T-helper 9 cell (primary cell): ENCODE measurements at places on chromosomes 4 and X.

- no peak for DNase-seq
These were observed 70.5 kb downstream of the CLCN5 start for GRCh38 chrX:49992853-49993252.

DNA sequence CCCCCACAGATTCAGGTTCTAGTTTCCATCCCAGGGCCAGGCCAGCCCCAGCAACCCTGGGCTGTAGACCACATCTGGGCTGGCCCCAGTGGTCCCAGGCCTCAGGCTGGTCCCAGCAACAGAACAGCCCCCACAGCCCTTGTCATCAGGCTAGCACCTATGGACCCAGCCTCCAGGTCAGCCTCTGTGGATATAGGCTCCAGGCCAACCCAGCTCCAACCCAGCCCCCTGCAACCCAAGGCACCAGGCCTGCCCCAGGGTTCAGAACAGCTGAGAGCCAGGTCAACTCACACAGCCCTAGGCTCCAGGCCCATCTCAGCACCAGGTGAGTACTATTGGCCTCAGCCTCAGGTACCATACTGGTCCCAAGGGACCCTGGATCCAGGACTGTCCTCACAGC lies 155.3 kb downstream of the PWWP3B start:
- no peak for DNase-seq

DNA sequence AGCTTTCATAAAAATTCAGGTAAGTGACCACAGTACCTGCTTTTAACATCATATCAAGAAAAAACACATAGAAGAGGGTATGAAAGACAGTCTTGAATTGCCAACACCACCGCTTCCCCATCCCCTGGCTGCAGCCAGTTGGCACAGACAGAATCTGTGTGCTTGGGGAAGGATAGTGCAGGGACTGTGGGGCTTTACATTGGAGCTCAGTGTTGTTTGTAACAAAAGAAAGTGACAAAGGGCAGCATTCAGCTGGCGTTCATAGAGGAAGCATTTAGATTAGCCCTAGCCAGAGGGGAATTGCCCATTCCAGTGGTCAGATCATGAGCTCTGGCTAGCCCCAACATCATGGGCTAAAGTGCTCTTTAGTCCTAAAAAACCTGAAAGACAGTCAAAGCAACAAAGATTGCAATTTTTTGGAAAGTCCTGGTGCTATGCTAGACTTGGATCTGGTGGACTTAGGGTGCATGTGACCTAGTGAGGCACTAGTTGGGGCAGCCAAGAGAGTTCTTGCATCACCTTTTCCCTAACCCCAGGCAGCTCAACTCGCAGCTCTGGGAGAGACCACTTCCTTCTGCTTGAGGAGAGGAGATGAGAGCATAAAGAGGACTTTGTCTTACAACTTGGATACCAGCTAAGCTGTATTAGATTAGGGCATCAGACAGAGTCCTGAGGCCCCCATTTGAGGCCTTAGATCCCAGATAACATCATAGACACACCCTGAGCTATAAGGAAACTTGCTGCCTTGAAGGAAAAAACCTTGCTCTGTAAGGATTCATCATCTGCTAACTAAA lies 1602.4 kb upstream of the ADGRL3 start:
- no peak for DNase-seq

GRCh38 chrX:119477812-119478232 lies 9.6 kb downstream of the SLC25A5 start:
- no peak for DNase-seq

DNA sequence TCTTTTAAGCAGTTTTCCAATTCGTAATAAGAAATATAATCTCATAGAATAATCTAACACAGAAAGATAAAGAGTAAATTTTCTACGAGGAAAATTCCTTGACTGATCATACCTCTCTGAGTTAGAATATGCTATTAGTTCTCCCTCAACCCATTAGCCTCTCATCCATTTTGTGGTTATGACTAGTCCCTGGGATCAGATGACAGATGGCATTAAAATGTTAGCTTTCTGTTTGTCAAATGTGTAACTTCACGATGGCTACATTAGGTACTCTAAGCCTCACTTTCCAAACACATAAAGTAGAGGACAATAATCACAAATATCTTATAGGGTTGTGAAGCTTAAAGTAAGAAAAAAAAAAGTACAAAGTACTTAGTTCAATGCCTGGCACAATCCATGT lies 112.2 kb downstream of the ZAR1 start:
- no peak for DNase-seq

DNA sequence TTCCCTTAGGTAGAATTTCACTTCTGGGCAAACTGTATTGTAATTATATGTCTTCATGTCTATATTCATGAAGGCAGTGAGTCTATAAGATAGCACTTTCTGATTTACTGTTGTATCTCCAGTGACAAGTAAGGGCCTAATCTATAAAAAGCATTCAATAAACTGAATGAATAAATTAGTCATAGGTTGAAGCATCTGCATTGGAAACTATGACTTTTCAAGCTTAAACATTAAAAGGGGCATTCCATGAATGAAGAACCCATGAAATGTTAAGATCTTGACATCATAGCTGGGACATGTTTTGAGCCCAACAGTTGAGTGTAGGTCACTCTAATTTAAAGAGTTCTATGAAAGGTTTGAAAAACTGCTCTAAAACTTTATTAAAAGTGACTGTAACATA lies 159.3 kb upstream of the LCORL start:
- DNase-seq: no peak

DNA sequence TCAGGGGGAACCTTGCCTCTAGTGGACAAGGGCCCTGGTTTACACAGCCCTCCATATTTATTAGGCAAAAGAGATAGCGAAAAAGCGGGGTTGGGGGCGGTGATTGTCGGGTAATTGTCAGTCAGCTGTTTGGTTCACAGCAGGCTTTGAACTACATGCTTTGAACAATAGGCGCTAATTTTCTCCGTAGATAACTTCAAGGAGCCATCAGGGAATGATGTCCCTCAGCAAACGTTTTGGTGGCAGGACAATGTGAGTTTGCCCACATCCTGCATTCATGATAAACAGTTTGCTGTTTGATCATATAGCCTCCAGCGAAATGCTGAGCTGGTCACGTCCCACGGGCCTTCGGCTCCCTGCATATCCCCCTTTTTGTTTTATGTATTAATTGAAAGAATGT lies 65.2 kb downstream of the KANTR start:
- no peak for DNase-seq

DNA sequence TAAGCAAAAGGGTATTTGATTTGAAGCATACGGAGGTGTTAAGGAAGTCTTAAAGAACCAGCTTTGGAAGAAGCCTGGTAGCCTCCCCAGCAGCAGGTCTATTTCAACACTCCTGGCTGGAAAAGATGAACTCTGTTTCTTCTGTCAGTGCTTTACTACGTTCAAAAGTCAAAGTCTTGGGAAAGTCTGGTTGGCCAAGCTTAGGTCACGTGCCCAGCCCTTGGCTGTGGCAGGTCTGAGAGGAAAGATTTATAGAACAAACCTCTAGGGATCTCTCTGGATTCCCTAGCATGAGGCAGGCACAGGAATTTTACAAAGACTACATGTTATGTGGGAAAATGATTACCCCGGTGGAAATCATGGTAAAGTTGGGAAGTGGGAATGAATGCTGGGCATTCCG lies 8.6 kb upstream of the ARHGAP10 start:
- no peak for DNase-seq

- DNase-seq: no peak
These were observed 70.7 kb upstream of the RPS6KA6 start for GRCh38 chrX:84258708-84259107.

DNA sequence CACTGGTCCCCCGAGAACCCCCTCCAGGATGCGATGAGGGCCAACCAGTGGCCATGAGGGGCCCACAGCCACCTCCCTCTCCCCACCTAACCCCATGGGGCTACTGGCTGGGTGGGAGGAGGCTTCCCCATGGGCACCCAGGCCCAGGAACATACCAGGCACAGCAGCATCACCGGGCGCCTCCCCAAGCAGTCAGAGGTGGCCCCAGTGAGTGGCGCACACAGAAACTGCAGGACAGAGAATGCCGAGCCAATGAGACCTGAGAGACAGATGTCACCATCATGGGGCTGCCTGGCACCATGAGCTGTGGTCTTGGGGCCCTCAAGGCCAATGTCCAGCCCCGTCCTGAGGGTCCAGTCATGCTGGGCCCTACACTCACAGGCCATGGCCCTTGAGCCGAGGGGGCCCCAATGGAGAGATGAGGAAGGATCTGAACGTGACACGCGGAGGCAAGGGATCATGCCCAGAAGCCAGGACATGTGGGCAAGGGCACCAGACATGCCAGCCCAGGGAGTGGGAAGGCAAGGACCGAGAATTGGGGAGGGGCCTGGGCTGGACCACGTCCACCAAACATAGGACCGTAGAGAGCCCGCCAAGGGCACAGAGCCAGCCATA lies 30.1 kb downstream of the NOP14 start:
- no peak for DNase-seq

- DNase-seq: no peak
These were observed 133.9 kb downstream of the CORIN start for GRCh38 chr4:47703956-47704355.

DNA sequence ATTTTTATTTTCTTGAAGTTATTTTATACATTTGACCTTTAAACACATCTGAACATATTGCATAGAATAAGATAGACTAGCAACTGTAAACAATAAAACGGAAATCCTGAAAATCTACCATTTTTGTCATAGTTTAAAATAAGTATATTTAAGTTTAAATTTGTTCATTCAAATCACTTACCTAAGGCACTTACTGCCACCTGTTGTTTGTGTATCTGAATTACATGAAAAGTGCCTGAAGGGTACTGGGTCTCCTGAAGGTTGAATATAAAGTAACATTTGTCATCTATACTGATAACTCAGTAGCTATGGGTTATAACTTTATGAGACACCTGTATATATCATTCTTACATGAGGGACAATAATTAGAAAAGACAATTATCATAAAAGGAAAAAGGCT lies 38.6 kb downstream of the TRPC5 start:
- no peak for DNase-seq

DNA sequence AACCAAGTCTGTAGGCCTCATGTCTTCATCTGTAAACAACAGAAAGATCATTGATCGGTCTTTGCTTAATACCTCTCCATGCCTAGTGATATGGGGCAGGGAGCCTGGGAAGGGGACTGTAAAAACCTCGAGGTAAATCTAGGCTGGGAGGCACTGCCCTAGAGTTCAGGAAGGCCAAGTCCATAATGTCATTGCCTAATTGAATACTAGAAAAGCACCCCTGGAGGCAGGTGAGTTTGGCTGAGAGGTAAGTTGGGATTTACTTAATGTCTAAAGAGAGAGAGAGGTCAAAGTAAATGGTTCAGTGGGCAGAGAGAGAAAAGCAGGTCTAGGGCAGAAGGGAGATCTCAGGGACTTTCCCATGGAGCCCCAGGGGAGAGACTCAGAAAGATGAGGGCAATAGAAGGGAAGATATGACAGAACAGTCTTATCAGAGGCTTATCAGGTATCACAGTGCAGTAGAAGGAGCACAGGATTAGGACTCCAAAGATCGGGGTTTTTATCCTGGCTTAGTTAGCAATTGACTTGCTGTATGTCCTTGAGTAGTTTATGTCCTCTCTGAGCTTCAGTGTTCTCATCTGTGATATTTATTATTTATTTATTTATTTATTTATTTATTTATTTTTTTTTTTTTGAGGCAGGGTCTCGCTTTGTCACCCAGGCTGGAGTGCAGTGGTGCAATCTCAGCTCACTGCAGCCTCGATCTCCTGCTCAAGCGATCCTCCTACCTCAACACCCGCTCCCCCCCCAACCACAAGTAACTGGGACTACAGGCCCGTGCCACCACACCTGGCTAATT lies 85.2 kb downstream of the SLC16A2 start:
- DNase-seq: no peak

GRCh38 chrX:40947276-40947675 lies 138.0 kb upstream of the USP9X start:
- DNase-seq: no peak

DNA sequence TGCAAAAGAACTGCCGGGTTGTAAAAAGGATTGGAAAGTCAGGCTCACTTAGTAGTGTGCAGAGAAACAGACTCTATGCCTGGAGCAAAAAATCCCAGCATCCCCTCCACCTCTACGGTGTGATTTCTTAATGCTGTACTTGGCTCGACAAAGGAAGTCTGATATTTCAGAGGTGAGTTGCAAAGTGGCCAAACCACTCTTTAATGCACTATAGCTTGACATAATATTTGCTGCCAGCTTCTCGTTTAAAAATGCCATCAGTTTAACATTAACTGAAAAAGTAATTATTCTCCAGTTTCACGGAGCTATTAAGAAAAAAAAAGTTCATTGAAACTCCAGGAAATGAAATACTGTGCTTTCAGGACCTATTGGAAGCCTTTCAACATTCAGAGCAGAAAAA lies 448.3 kb upstream of the ZFP42 start:
- no peak for DNase-seq

- DNase-seq: no peak
These were observed 155.3 kb upstream of the HAND2 start for GRCh38 chr4:173685165-173685830.

DNA sequence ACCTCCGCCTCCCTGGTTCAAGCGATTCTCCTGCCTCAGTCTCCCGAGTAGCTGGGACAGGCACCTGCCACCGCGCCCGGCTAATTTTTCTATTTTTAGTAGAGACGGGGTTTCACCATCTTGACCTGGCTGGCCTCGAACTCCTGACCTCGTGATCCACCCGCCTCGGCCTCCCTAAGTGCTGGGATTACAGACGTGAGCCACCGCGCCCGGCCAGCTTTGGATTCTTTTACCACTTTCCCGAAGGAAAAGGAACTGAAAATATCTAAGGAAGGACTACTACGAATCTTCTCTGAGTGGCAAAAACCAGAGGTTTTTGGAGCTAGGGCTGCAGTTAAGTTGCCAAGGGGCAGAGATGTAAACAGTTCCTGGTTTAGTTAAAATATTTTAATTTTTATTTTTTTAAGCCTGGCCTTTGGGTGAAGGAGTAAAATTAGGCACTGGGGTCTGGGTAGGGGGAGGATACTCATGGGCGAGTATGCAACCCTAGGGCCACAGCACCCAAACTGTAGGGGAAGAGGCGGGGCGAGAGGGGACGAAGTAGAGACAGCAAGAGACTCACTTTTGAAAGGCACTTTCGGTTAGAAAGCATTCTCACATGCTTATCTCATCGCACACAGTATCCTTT lies 525 bp upstream of the CISD2 start:
- DNase-seq: peak; percentile 9

- no peak for DNase-seq
These were observed 40.9 kb downstream of the TSPAN5 start for GRCh38 chr4:98617358-98618047.

DNA sequence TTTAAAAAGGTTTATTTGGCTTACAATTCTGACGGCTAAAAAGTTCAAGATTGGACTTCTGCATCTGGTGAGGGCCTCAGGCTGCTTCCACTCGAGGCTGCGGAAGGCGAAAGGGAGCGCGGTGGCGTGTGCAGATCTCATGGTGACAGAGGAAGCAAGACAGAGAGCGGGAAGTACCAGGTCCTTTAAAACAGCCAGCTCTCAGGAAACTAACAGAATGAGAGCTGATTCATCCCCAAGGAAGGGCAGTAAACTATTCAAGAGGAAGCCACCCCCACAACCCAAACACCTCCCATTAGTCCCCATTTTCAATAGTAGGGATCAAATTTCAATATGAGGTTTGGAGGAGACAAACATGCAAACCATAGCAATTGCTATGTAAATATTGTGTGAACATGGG lies 2144.2 kb upstream of the AGA start:
- DNase-seq: no peak

- DNase-seq: peak; percentile 26
These were observed 44.4 kb upstream of the TMSB15B start for GRCh38 chrX:103918050-103918449.
